ENCODE measurements at places on chromosomes 11 and 22.

- no peak for DNase-seq
Measured at GRCh38 chr11:108693852-108694251, 29.0 kb downstream of the DDX10 start.

- DNase-seq: no peak
Measured at GRCh38 chr11:104823657-104824056, 74.6 kb downstream of the CASP12 start.

DNA sequence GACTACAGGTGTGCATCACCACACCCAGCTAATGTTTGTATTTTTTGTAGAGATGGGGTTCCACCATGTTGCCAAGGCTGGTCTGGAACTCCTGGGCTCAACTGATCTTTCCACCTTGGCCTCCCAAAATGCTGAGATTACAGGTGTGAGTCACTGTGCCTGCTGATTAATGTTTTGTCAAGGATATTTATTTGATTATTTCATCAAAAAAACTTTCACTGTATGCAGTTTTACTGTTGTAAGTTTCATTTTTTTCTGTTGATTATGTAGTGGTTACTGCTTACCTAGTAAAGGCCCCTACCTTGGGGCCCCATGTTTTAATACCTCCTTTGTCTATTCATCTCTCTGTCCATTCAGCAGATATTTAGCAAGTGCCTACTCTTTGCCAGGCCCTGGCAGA, 16.7 kb upstream of the FAM168A start:
- DNase-seq: no peak

DNA sequence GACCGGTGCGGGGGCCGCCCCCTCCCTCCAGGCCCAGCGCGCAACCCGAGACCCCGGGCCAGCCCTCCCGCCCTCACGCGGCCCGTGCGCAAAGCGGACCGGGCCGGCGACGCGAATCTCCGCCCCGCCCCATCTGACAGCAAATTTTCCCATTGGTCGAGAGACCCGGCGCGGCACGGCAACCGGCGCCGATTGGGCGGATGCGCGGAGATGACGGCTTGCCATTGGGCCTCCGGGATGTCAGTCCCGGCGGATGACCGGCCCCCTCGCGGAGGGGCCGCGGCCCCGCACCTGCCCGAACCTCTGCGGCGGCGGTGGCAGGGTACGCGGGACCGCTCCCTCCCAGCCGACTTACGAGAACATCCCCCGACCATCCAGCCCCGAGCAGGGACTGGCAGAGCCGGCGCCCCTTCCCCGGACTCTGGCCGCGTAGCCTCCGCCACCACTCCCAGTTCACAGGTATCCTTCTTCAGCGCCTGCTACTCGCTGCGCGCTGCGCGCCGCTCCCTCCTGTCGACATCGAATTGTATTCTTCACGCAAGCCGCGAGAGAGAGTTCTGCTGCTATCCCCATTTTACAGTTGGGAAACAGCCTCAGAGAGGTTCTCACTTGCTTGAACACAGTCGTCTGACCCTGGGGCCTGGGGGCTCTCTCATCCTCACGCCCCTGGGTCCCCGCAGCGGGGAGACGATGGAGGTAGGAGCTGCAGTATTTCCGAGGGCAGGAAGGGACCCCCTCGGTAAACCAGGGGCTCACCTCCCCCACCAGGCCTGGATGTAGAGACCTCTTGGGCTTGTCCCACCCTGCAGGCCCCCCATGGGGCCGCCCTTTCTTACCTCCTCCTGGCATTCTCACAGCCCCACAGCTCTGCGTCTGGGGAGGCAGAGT, at the start of gene ARVCF:
Gene ARVCF, minus strand, starts transcription at position 90 of the 888 bp plus-strand sequence. CDS start 26,029 bp downstream, outside the sequence.
- peak; percentile 91 for DNase-seq

DNA sequence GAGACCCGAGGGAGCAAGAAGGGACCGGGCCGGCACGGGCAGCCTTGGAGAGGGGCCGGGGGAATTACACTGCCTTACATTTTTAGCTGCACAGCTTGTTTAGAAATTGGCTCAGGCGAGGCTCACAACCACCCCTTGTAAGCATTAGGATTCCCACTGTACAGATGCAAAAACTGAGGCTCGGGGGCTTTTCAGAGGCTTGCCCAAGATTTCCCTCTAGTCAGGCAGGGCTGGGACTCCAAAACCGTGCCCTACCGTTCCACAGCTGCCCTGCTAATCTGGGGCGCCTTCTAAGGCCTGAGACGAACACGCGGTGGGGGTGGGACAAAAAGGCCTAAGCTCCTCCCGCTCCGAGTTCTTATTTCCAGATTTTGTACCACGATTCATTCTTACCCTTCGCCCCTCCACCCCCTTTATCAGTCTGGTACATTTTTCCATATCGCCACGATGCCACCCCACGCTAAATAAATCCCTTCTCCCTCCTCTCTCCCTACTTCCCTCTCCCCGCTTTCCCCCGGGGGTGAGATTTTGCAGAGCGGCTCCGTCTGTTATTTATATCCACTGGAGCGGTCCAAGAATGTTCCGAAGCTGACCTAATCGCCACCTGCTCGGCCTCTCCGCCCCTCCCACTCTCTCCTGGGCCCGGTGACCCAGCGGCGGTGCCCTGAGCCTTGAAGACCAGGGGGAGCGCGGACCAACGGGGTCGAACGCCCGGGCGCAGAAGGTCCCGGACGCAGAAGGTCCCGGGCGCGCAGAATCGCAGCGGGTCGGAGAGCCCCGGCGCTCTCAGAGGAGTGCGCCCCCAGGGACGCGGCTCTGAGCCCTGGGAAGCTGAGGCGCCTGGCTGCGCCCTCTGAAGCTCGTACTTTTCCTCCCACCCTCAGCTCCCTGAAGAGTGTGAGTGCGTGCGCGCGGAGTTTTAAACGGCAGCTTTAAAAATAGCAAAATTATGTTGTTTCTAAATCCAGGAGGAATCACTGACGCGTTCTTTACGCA, 764 bp upstream of the PACSIN3 start:
- peak; percentile 12 for DNase-seq

DNA sequence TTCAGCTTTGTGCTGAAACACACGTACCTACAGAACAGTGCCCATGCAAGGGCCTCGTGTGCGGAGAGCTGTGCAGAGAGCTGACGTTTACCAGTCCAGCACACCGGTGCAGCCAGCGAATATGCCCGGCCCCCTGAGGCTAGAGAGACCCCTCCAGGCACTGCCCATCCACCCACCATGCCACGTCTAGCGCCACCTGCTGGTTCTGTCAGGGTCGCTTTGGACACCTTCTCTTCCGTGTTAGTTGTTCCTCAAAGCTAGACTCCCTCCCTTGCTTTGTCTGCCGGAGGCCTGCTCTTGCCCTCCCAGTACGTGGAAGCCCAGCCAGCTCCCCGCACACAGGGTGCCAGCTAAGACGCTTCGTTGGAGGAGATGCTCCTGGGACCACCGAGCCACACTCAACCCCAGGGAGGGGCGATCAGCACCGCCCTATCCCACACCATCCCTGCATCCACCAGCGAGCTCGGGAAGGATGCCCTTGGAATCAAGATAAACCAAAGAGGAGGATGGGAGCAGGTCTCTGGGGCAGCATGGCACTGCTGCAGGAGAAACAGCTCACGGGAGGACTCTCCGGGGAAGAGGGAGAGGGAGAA, 43.4 kb downstream of the CPT1A start:
- DNase-seq: peak; percentile 9

GRCh38 chr11:11622772-11623171, 967 bp upstream of the GALNT18 start:
- DNase-seq: no peak

DNA sequence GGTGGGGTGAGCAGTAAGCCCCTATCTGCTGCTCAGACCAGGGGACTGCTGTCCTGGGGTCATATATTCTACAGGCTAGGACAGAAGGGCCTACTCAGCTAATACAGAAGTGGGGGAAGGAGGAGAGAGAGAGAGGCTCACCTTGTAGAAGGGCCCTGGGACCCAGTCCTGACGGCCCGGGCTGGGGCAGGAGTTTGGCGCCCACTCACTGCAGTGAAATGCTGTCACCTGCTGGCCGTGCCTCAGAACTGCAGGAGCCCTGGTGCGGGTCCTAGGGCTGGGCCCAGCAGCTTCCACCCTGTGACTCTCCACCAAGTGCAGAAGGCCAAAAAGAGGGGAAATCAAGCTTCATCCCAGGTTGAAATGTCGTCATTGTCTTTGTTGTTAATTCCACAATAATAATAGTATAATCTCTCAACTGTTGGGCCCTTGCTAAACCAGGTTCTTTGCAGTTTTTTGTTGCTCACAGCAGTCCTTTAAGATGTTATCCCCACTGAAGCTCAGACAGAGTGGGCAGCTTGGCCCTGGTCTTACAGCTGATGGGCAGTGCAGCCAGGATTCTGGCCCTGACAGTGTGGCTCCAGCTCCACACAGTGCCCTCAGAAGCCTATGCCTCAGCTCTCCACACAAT, 29.6 kb downstream of the TRIM29 start:
- DNase-seq: peak; percentile 17

DNA sequence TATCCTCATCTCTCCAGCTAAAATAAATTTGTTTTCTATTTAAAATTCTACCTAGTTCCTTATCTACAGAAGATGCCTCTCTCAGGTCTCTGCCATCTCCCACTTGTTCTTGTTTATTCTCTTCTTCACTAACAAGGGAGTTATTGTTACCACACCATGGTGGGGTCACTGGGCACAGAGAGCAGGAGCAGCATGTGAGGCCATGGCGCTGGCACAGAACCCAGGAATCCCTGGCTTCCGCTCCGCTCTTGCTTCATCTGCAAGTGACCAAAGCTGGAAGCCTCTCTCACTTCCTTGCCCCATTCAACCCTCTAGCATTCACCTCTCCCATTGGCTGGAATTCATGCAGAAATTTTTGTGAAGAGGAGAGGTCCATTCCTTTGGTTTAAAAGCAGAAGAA, 190.7 kb upstream of the NCAM1 start:
- no peak for DNase-seq

DNA sequence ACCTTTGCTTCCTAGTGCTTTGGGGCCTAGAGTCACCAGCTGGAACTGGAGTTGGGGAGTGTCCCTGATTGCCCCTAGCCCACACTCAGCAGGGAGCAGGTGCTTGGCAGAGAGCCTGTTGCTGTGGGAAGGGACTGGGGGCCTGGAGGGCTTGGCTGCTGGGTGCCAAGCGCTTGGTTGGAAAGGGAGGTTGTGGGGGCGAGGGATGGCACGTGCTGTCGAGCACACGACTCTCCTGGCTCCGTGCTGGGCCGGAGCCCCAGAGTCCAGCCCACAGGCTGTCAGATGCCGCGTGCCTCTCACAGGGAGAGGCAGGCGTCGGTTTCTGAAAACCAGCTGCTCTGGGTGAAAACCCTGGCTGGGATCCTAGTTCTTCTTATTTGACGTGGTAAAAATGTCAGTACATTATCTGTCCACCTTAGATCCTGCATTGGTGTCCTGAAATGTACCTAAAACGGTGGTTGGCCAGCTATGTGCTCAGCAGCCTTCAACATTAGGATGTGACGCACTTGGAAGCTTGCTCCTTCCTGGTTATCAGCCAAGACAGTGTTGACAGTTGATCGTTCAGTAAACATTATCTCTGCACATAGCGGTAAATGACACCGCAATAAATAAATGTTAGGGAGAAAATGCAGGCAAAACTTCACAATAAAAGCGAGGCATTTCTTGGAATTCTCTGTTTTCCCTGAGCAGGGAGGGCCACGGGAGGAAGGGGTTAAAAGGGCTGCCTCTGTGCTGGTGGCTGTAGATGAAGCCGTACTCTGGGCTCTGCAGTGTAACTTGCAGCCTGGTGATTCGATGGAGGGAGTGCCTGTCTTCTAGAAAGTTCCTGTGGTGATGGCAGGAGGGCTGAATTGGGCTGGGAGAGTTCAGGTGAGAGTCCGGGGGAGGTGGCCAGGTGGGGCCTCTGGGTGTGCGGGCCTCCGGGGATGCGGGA, 29.2 kb downstream of the GRAMD4 start:
- DNase-seq: no peak

- DNase-seq: no peak
Measured at GRCh38 chr22:33421859-33422258, 363.7 kb upstream of the SYN3 start.

GRCh38 chr11:66467034-66467659, 442 bp downstream of the PELI3 start:
- no peak for DNase-seq

GRCh38 chr11:83521647-83522596, 235.8 kb upstream of the CCDC90B start:
- no peak for DNase-seq

GRCh38 chr22:22943521-22944267, 56.1 kb downstream of the IGLL5 start:
- DNase-seq: no peak

DNA sequence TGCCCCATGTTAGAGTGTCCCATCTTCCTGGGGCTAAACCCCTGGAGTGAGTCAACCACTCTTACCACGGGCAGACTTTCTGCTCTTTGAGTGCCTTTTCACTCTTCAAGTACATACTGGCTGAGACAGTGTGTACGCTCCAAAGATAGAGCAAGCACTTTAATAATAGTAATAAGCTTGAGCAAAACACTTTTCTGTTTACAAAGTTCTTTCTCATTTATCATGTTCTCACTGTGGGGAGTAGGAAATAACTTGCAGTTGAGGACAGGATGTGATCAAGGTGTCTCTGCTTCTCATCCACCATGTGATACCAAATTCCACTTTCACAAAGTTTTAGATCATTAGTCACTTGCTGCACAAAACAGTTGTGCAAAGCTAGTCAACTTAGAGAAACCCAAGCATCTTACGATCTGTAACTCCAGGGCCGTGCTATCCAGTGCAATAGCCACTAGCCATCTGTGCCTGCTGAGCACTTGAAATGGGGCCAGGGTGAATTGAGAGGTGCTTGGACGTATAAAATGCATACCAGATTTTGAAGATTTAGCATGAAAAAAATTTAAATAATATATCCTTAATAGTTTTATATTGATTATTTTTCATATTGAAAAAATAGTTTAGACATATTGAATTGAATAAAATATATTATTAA, 135.3 kb downstream of the KIF18A start:
- no peak for DNase-seq

- DNase-seq: no peak
Measured at GRCh38 chr11:75667255-75667830, 1.5 kb downstream of the MAP6 start.

Measured in activated effector memory CD4-positive, alpha-beta T cell treated with Interleukin-2 at 50 U/mL for 16 hours (primary cell).